ENCODE measurements at places on chromosomes 5 and 9.

DNA sequence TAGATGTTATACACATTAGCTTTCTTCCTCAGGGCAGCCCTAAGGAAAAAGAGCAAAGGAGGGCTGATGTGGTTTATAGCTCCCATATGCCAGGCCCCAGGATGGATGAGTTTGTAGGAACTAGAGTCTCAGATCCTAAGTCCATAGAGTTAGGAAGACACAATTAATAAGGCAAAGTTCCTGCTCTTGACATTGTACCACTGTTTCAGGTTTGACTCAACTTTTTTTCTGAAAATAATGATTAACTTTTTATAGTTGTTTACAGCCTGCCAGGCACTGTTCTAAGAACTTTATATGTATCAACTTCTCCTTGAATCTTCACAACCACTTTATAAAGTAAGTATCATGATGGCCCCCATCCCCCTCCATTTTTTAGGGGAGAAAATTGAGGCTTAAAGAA, 339.5 kb downstream of the PDE4D start:
- DNase-seq = no peak

GRCh38 chr5:16049761-16050160, 129.8 kb downstream of the MARCHF11 start:
- no peak for DNase-seq

DNA sequence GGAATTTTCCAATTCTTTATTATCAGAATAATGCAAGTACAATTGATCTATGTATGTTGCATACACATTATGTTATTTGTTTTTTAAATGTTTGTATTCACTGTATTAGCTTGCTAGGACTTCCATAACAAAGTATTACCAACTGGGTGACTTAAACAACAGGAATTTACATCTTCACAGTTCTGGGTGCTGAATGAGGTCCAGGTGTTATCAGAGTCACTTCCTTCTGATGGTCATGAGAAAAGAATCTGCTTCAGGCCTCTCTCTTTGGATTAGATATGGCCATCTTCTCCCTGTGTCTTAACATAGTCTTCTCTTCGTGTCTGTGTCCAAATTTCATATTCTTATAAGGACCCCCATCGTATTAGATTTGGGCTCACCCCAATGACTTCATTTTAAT, 229.1 kb upstream of the TRPC7 start:
- DNase-seq = no peak

- DNase-seq = no peak
These were observed 1.1 kb downstream of the POLR1E start for GRCh38 chr9:37486616-37487548.

DNA sequence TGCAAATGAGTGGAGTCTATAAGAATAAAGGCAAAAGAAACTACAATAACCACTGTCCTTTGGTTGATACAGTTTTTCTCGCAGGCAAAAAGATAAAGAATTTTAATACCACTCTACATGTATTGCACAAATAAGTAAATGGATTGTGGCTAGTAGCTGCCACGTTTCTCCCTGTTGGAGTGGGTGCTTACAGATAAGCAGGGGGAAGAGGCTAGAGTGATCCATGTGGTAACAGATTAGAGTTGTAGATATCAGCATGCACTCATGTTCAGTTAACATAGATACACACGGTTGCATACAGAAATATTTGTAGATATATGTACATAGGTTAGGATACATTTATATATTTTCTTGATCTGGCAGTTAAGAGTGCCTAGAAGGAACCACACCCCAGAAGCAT, 179.5 kb downstream of the ARHGEF28 start:
- no peak for DNase-seq

DNA sequence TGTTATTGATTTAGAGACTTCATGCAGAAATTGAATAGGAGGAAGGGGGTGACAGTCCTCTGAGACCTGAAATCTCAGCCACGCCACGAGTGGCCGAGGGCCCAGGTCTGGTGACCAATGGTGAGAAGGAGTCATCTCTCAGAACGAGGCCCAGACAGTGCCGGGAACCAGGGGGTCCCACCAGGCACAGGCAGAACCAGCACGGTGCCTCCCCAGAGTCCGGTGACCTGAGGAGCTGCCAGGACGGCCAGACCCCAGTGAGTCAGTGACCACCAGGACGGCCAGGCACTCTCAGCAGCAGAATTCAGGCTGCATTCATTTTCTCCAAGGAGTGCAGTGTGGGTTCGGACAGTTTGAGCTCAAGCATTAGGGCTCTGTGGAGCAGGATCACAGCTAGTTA, 43.8 kb upstream of the NKD2 start:
- no peak for DNase-seq

All from thymus (tissue), 14 donors.